ENCODE measurements at places on chromosomes 2 and 18.

DNA sequence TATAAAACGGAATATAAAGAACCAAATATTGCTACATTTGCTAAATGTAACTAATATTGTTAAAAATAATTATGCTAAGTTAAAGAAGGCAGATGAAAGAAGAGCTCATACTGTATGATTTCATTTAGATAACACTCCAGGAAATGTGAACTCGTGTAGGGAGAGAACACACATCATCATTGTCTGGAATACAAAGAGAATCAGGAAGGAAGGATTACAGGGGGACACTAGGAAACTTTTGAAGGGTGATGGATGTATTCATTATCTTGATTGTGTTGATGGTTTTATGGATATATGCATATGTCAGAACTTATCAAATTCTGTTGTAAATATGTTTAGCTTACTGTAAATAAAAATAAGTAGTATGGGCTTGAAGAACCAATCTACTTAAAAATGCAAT is 104.1 kb upstream of the TRIB2 start:
- H3K36me3 ChIP-seq: no peaks in the 10 kb centered on the region
- no peaks in the 10 kb centered on the region for H3K4me1 ChIP-seq
- no peaks in the 10 kb centered on the region for H3K27me3 ChIP-seq
- no peak for DNase-seq
- no peak overlapping the region for H3K27ac ChIP-seq

- no peak overlapping the region for H3K27ac ChIP-seq
- no peaks in the 10 kb centered on the region for H3K4me1 ChIP-seq
- DNase-seq: no peak
Observed at GRCh38 chr2:232457121-232458011, 1.4 kb downstream of the ALPI start.

DNA sequence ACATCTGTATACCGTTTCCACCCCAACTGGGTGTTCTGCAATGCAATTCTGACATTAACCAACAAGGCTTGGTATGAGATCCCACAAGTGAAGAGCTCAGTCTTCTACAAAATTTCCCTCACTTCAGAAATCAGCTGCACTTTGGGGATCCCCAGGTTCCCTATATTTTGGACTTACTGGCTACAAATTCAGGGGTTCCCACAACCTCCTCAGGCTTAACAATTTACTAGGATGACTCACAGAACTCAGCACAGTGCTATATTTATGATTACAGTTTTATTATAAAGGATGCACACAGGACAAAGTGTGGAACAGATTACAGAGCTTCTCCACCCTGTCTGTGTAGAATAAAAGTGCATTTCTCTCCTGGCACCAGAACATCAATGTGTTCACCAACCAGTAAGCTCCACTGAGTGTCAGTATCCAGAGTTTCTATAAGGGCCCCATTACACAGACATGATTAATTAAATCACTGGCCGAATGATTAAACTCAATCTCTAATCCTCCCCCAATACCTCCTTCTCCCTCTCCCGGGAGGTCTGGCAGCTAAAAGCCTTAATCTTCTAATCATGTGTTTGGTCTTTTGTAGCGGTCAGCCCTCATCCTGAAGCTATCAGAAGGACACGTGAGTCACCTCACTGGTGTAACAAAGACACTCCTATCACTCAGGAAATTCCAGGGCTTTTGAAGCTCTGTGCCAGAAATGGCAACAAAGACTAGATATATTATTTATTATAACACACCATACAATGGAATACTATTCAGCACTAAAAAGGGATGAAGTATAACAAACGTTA is 84.6 kb downstream of the SLC66A3 start:
- no peaks in the 10 kb centered on the region for H3K36me3 ChIP-seq
- H3K27ac ChIP-seq: no peak overlapping the region
- no peak for DNase-seq
- no peaks in the 10 kb centered on the region for H3K4me1 ChIP-seq
- H3K27me3 ChIP-seq: no peaks in the 10 kb centered on the region

GRCh38 chr2:120134263-120134662 is 88.9 kb downstream of the TMEM185B start:
- H3K36me3 ChIP-seq: peaks cover 6% of the 10 kb centered on the region
- no peaks in the 10 kb centered on the region for H3K4me1 ChIP-seq
- no peaks in the 10 kb centered on the region for H3K27me3 ChIP-seq
- no peak for DNase-seq

DNA sequence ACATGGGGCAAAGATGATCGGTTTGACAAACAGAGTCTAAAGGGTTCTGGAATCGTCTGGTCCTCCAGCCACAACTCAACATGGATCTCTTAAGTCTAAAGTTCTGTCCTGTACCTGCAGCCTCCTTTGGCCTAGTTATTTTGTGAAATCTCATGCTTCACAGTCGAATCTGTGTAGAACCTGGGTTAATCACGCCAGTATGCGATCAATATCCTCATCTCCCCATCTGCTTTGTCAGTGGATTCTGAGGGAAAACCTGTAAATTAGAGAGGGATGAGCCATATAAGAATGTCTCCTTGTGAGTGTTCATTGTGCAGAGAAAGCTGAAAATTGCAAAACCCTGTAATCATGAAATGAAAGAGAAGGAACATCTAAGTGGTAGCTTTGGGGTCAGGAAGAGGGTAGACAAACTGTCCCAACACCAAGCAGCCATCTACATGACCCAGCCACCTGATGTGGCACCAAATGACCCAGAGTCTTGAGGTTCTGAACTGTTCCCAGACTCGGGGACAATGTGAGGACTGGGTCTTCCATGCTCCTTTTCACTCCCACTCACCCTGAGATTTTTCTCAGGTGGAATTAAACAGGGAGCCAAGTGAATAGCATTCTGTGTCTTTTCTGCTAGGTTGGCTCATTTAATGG is 175.6 kb downstream of the ALPK2 start:
- H3K36me3 ChIP-seq: no peaks in the 10 kb centered on the region
- no peaks in the 10 kb centered on the region for H3K27me3 ChIP-seq

DNA sequence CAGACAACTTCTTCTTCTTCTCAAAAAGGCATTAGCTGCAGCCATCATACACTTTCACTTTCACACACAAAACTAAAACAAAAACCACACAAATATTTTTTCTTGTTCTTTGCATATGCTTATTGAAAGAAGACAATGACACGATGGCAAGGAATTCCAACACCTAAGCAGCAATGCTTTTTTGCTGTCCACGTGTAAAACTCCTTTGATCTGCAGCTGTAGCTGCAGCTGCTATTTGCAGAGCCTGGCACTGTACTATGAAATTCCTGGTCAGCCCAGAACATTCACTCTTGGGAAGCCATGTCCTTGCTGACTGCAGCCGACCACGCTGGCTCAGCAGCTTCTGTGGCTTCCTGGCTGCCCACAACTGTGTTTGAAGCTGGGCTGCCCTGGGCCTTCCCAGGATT is 316.2 kb downstream of the CDH2 start:
- H3K36me3 ChIP-seq: no peaks in the 10 kb centered on the region
- H3K27me3 ChIP-seq: no peaks in the 10 kb centered on the region
- H3K4me1 ChIP-seq: no peaks in the 10 kb centered on the region
- H3K27ac ChIP-seq: no peak overlapping the region
- H3K4me3 ChIP-seq: no peak overlapping the region
- DNase-seq: no peak

Data from suprapubic skin (tissue), 4 donors.